K562 (cell line): ENCODE measurements at places on chromosomes 12 and 14. TPM values are rescaled to one million over a fixed set of nuclear protein-coding genes. Genes with fewer than 3 reads are reported as not detected.

CLEC6A gene
- not detected in 2 replicates for polyA plus RNA-seq

TAS2R9 gene
- polyA plus RNA-seq, result not detected in 2 replicates

POLE2 gene
- 55.5 and 64.9 TPM in 2 replicates for polyA plus RNA-seq

HPD gene
- polyA plus RNA-seq, result 0.09 TPM in 1 of 2 replicates, not detected in the other

OR6C2 gene
- polyA plus RNA-seq, result not detected in 2 replicates

COX8C gene
- not detected in 2 replicates for polyA plus RNA-seq

KRT73 gene
- 0.13 TPM in 1 of 2 replicates, not detected in the other for polyA plus RNA-seq

NKX2-1 gene
- not detected in 2 replicates for polyA plus RNA-seq

LUM gene
- not detected in 2 replicates for polyA plus RNA-seq

SERPINA12 gene
- not detected in 2 replicates for polyA plus RNA-seq

OR5AU1 gene
- not detected in 2 replicates for polyA plus RNA-seq
